ENCODE measurements at places on chromosomes 2 and 18.

DNA sequence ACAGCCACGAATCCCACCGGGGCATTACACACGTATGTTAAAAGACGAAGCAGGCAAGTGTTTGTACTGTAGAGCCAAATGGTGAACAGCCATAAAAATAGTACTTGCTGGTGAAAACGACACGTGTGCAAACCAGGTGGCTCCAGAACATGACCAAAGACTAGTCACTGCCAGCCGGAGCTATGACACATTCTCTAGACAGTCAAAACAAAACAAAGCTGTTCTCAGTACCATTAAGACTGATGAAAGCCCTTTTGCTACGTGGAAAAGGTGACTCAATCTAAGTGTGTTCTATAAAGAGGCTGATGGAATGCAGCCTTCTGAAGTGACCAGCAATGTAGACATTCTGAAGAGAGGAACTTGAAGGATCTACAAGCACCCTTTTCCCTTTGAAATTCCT lies 367.7 kb upstream of the NETO1 start:
- DNase-seq = no peak

- no peak for DNase-seq
These were observed 583.4 kb upstream of the CDH2 start for GRCh38 chr18:28760299-28760698.

- DNase-seq = no peak
These were observed 49.0 kb upstream of the TFCP2L1 start for GRCh38 chr2:121333834-121334558.

- DNase-seq = no peak
These were observed 3.2 kb upstream of the MYO7B start for GRCh38 chr2:127532296-127532695.

DNA sequence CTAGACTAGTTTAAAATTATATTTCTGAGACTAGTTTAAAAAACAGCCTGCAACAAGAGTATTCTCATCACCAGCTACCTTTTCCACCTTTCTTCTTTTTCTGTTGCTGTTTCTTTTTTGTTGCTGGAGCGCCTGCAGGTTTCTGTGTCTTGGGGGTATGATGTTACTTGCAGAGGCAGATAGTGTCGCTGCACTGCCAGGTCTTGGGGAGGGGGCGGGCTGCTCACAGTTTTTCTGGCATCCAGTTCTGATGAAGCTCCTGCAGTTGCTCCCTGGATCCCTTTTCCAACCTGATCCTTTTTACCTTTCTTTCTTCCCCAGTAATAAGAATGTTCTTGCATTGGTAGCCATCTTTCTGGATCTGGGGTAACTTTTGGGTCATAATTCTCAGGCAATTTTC lies 8.0 kb upstream of the C18orf32 start:
- no peak for DNase-seq

- peak; percentile 46 for DNase-seq
These were observed 57.3 kb upstream of the EML6 start for GRCh38 chr2:54666131-54666633.

- DNase-seq = peak; percentile 56
These were observed 1.7 kb upstream of the POLR2D start for GRCh38 chr2:127859712-127860085.

- DNase-seq = no peak
These were observed 28.9 kb upstream of the RNF152 start for GRCh38 chr18:61921621-61922235.

GRCh38 chr2:163682695-163683094 lies 53.1 kb downstream of the FIGN start:
- no peak for DNase-seq

DNA sequence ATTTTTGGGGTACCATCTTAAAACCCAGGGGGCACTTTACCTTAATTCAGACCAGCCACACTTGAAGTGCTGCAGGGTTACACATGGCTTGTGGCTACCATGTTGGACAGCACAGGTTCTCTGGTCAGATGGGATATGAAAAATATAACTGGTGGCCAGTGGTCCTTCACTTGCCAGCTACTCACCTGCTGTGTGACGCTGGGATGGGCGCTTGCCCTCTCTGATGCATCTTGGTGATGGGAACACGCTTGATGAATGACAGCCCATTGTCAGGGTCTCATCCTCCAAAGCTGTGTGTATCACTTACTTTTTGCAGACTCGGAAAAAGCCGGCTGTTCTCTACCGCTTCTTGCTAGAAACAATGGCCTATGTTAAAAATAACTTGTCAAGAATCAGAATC lies 22.5 kb downstream of the HJURP start:
- DNase-seq = no peak

DNA sequence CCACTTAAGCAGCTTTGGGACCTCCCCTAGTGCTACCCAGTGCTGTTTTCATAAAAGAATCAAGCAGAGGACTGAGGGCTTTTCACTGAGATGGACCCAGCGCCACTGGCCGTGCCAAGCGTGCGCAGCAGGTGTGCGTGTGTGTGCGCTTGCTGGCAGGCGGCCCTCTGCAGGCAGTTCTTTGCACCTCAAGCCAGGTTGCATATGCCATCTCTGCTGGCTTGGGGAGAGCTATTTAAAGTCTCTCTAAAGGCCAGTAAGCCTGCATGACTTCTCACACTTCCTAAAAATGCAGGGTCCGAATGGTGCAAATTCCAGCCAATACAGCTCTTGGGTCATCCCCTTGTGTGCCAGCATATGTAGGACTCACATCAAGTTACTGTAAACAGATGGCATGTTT lies 255.5 kb downstream of the RNF152 start:
- no peak for DNase-seq

GRCh38 chr2:30766666-30767065 lies 40.6 kb downstream of the CAPN13 start:
- no peak for DNase-seq

- DNase-seq = no peak
These were observed 155.9 kb upstream of the CAPN13 start for GRCh38 chr2:30963184-30963583.

GRCh38 chr18:9068346-9068745 lies 34.2 kb upstream of the NDUFV2 start:
- DNase-seq = no peak

GRCh38 chr2:108446703-108447102 lies 2.3 kb upstream of the GCC2 start:
- DNase-seq = no peak

GRCh38 chr2:160420711-160421110 lies 72.9 kb downstream of the RBMS1 start:
- no peak for DNase-seq

DNA sequence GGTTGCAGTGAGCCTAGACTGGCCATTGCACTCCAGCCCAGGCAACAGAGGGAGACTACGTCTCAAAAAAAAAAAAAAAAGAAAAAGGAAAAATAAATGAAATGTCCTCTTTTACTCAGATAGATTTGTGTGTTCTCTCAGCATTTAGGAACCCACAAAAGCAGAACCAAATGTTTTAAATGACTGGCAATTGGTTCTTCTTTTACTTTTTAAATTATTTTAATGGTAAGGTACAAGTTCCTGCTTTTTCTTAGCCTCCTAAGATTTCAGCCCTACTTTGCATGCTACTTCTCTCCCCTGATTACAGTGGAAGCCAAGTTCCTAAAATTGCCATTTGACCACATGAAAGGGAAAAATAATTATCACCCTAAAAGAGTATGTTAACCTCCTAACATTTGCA lies 23.5 kb downstream of the SRSF7 start:
- DNase-seq = no peak

GRCh38 chr2:140295767-140296166 lies 1515.6 kb upstream of the NXPH2 start:
- no peak for DNase-seq

- no peak for DNase-seq
These were observed 37.8 kb downstream of the VIT start for GRCh38 chr2:36734304-36734703.

Measured in right cardiac atrium (tissue), 5 donors.